ENCODE measurements at places on chromosomes 4 and X. TPM values are rescaled to one million over a fixed set of nuclear protein-coding genes. Genes with fewer than 3 reads are reported as not detected.

DIPK2B gene
- polyA plus RNA-seq, result 7.9 TPM

PABPC5 gene
- polyA plus RNA-seq, result 5.9 TPM

DNA sequence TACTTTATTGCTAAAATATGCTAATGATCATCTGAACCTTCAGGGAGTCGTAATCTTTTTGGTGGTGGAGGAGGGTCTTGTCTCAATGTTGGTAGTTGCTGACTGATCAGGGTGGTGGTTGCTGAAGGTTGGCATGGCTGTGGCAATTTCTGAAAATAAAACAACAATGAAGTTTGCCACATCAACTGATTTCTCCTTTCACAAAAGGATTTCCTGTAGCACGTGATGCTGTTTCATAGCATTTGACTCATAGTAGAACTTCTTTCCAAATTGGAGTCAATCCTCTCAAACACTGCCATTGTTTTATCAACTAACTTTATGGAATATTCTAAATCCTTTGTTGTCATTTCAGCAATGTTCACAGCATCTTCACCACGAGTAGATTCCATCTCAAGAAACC lies 19.3 kb downstream of the DDIT4L start:
- DNase-seq, result no peak

GRCh38 chr4:15531792-15532191 lies 62.1 kb downstream of the CC2D2A start:
- DNase-seq, result no peak

DNA sequence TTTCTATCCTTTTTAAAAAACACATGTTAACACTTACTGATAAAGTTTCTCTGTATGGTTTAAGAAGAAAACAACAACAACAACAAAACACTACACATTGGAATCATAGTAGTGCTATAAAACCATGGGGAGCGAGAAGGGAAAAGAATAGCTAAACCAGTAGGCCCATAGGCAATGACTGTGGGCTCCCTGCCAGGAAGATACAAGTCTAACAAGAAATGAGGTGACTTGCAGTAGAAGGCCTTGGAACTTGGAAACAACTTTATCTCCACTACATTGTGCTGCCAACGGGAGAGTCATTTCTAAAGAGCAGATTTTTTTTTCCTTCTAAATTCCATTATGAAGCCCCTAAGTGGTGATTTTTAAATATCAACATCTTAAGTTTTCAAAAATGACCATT lies 78.0 kb downstream of the GPC4 start:
- DNase-seq, result no peak

GRCh38 chr4:159516556-159517140 lies 413.8 kb downstream of the RAPGEF2 start:
- DNase-seq, result no peak

DNA sequence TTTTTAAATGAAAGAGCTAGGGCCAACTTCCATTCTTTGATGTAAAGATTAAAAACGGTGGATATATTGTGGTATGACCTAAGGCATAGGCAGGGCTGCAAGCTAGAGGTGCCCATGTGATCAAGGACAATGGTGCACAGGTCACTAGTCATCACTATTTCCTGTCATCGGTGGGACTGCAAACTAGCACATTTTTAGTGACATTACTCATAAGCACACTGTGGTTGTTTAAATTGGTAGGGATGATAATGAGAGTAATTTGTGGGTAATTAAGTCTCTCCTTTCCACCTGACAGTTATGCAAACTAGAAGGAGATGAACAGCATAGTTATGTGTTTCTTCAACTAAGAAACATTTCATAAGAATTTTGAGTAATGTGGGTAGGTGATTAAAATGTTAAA lies 85.4 kb downstream of the GPRIN3 start:
- no peak for DNase-seq

INTU gene
- 26.9 TPM for polyA plus RNA-seq

GRCh38 chr4:139872274-139872673 lies 206.7 kb downstream of the MGST2 start:
- DNase-seq, result no peak

CTSO gene
- 45.1 TPM for polyA plus RNA-seq

P2RY10 gene
- 0.15 TPM for polyA plus RNA-seq
